ENCODE measurements at places on chromosomes 4 and X. TPM values are rescaled to one million over a fixed set of nuclear protein-coding genes. Genes with fewer than 3 reads are reported as not detected.

IL3RA gene
- 0.26 TPM for total RNA-seq

MAGEB17 gene
- not detected for total RNA-seq

- no peak for DNase-seq
Observed at GRCh38 chr4:103156106-103156505, 42.0 kb downstream of the CENPE start.

DNA sequence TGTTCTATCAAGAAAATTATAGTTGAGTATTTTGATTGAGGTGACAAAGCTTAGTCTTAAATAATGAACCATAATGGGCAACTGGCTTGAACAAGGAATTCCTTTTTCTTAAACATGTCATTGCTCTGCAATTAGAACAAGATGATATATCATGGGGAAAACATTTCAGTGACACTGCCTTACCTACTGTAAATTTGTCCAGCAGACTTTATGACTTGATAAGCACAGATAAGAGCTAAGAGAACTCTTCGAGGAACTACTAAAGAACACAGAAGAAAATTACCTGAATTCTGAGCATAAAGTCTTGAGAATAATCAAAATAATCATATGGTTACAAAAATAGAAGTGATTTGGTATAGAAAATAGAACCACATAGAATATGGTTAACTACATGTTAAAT, 257.8 kb downstream of the PDHA2 start:
- no peak for DNase-seq

DNA sequence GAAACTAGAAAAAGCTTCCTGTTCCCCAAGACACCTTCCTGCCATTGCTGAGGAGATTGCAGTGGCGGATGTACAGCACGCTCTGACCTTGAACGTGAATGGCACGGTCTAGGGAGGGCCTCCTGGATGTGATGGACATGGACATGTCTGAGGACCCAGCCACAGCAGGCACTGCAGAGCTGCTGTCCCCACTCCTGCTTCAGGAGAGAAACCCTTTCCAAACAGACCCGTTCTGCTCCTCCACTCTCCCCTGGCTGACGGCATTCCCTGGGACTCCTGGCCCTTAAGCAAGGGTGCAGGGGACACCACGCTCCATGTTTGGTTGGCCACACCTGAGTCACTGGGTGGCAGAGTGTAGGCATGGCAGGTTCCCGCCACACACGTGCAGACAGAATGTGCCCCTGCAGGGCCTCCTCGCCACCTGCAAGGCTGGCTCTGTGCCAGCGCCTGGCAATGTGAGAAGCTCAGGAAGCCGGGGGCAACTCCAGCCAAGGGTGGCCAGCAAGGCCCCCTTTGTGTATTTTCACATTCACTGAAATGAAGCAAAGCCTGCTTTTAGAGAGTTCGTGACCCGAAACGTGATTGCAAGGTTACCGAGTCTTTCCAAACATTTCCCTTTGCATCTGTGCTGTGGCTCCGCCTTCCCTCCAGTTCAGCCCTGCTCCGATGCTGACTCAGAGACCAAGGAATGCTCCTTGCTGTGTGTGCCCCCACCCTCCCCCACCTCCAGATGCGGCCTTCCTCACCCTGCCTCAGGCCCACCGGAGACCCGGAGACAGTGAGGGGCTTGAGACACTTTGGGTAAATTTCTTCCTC, 46.1 kb downstream of the HTRA3 start:
- no peak for DNase-seq

- DNase-seq: no peak
Observed at GRCh38 chr4:21203416-21203815, 503.2 kb downstream of the PACRGL start.
